ENCODE measurements at places on chromosomes 2 and 18.

- no peak for DNase-seq
Observed at GRCh38 chr2:224932522-224932921, 109.7 kb downstream of the DOCK10 start.

DNA sequence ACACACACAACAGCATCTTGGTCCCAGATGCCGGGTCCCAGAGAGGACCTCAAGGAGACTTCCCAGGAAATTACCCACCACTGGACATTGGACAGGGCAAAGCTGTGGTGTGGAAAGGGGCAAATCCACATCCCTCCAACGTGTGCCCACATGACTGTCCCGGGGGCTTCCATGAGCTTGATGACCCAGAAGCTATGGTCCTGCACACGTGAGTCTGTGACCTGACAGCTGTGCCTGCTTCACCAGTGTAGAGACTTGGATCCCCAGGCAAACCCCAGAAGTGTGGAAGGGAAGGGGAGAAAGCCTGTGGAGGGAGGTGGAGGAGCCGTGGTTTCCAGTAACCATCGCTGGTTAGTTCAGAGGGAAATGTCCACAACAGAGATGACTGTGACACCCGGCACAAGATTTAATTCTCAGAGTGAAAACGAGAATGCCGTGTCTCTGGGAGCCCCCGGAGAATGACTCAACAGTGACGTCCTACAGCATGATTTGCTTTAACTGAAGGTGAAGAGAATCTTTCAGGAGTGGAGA is 19.1 kb upstream of the GPR55 start:
- DNase-seq, result no peak

GRCh38 chr2:224063298-224063648 is 24.2 kb upstream of the SERPINE2 start:
- no peak for DNase-seq

DNA sequence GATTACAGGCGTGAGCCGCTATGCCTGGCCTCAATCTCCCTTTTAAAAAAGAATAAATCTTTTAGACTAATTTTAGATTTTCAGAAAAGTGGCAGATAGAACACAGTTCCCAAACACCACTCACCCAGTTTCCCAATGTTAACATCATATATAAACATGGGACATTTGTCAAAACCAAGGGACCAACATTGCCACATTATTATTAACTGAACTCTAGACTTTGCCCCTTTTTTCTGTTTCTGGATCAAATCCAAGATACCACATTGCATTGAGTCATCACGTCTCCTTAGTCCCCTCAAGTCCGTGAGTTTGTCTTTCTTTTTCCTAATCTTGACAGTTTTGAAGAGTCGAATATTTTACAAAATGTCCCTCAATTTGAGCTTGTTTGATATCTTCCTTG is 2.4 kb downstream of the C2orf42 start:
- DNase-seq, result no peak

GRCh38 chr2:239146741-239147181 is 254.1 kb downstream of the HDAC4 start:
- DNase-seq, result no peak

DNA sequence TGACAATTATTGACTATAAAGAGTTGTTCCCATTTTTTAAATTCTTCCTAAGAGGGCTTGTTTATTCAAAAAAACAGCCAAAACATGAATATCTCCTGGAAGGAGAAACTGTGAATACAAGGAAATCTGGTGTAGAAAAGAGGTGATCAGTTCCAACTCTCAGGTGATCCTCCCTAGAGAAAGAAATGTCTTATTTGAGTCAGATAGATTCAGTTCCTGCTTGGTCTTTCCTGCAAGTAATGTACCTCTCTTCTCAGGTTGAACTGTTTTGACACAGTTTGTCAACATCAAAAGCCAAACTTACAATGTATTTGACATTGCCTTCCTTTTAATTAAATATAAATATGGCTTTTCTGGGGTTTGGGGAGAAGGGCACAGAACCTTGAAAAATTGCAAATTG is 567.4 kb downstream of the ARHGAP15 start:
- no peak for DNase-seq

DNA sequence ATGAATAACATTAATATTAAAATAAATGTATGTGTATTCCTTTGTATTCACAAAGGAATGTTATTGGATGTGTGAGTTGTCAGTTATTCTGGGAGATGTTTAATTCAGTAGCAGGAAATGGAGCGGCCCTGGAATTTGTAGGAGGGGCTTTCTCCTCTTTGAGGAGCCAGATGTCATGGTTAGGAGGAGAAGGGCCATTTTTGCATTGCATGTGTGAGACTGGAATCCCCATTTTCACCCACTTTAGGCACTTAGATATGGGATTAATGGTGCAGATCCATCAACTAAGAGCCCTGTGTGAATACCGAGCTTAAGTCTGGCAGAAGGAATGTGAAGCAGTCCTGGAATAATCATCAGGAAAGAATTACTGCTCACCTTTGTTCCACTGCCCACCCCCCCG is 439.2 kb downstream of the PARD3B start:
- no peak for DNase-seq

- no peak for DNase-seq
Observed at GRCh38 chr2:70921839-70922234, 13.9 kb upstream of the ATP6V1B1 start.

DNA sequence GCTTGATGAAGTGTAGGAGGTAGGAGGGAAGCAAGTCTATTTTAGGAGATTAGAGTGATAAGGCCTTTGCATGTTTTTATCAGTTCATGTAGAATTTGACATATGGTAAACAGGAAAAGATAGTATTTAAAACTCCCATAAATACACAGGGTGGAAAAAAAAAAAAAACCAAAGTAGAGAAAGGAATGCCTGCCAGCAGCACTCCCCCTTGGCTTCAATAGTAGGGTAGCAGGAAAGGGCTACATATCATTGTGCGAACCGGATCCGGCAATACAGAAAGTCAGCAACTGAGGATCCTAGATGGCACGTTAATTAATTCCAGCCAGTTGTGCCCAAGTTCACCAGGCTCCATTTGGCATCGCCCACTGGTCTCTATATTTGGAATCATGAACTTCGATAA is 159.6 kb upstream of the SMIM21 start:
- DNase-seq, result no peak

GRCh38 chr18:38572554-38573111 is 1007.0 kb upstream of the CELF4 start:
- DNase-seq, result no peak

- DNase-seq, result no peak
Observed at GRCh38 chr2:164574931-164575330, 46.4 kb downstream of the GRB14 start.
